Stimulated activated CD8-positive, alpha-beta memory T cell treated with anti-CD3 and anti-CD28 coated beads, Interleukin-4, amount 100 ng/mL, for 24 hours (primary cell): ENCODE measurements at places on chromosomes 2 and 18.

DNA sequence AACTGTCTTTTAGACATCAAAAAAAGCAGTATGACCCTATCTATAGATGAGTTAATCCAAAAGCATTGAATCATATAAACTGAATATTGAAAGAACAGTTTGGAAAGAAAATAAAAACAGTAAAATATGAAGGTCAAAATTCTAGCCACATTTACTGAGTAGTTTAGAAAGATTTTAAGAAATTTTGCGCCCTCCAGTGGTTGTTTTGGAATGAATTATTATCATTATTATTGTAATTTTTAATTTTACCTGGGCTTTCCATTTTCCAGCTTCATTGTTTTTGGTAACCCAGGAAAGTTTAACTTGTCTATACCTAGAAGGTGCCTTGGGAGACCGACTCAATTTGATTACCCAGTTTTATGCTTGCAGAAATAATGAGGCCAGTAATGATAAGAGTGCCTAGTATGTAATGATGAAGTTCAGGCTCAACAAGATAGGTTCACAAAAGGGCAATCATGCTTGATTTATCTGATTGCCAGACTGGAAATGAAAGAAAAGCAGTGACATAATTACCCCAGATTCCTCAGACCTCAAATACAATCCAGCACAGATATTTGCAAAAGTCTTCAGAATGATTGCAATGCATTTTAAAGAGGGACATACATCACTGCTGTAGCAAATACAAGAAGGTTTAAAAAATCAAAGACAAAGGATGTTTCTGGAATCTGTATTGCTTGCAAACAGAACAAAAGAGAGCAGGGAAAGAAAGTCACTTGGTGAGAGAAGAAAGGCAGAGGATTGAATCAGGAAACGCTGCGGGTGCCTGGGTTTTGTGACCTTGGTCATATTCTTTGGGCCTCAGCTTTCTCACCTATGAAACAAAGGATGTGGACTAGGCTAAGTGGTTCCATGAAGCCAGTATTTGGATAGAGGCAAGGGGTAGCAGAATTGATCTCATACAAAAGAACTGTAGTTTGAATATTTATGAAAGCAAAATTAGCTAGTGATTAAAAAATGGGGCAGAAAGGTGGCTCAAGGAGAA, 153.8 kb downstream of the MAP2 start:
- DNase-seq, result no peak

GRCh38 chr2:233707940-233708644, 4.6 kb upstream of the UGT1A5 start:
- DNase-seq, result no peak

DNA sequence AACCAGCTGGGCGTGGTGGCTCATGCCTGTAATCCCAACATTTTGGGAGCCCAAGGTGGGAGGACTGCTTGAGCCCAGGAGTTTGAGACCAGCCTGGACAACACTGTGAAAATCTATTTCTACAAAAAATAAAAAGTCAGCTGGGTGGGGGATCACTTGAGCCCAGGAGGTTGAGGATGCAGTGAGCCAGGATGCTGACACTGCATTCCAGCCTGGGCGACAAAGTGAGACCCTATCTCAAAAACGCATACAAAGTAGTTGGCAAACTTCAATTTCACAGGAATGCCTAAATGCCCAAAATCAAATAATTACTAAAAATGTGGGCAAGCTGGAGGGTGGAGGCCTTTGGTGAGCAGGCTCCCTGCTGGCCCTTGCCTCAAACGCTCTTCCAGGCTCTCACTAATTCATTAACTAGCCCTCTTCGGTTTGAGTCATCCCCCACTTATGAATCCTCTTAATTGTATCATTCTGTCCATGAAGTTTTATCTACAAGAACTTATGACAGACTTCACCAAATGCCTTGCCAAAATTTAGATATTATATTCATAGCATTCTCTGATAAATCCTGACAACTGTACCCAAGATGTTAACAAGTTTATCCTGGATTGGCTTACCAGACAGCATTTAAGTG, 68.7 kb upstream of the ZFP36L2 start:
- no peak for DNase-seq

DNA sequence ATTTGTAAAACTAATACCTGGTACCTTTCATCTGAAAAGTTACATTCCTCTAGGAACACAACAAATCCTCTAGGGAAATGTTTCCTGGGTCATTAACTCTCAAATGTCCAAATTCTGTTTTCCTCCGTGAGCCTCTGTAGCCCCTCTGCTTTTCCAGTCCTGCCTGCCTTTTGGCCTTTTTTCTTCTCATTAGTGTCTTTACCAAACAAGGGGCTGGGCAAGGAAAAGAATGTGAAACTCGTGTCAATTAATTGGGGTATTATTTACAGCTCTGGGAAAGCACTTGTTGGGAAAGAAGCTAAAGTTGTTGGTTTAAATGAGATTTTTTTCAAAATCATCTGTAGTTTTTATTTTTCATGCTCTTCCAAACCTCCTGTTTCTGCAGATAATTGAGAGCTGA, 198.1 kb upstream of the NRP2 start:
- no peak for DNase-seq

- no peak for DNase-seq
Measured at GRCh38 chr2:198277181-198277580, 472.8 kb downstream of the PLCL1 start.

GRCh38 chr2:222751238-222751637, 79.8 kb downstream of the MOGAT1 start:
- DNase-seq, result no peak

- DNase-seq, result no peak
Measured at GRCh38 chr2:55721596-55722215, 28.1 kb upstream of the PNPT1 start.

- DNase-seq, result no peak
Measured at GRCh38 chr2:130374587-130375290, 18.9 kb downstream of the PTPN18 start.

DNA sequence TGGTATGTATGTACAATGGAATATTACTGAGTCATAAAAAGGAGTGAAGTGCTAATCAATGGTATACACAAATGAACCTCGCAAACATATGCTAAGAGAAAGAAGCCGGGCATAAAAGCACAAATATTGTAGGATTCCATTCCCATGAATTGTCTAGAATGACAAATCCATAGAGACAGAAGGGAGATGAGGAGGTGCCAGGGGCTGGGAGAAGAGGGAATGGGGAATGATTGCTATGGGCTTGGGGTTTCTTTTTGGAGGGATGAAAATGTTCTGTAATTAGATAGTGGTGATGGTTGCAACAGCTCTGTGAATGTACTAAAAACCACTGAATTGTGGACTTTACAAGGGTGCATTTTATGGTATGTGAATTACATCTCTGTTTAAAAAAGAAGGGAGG, 73.5 kb downstream of the GLI2 start:
- no peak for DNase-seq

DNA sequence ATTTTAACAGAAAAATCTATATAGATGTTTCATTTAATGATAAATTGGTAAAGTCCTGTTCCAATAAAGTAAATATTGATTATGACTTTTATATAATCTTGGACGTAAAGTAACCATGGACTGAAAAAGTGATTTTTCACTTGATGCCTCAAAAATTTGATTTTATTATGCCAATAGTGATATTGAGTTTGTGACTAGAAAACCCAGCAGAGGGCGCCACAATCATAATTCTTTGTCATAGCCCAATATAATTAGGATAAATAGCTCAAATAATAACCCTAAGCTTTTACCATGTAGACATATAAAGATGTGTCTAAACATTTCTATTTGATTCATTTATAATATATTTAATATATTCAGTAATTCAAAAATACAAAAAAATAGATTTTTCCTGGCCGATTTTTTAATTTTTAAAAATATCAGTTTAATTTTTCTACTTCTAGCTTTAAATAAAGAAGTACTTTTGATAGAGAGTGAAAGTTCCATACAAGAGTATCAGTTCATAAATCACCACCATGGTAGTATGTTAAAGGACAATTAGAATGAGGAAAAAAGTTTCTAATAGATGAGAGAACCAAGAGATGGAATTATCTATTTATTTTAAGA, 30.7 kb downstream of the CAMKMT start:
- peak; percentile 28 for DNase-seq

DNA sequence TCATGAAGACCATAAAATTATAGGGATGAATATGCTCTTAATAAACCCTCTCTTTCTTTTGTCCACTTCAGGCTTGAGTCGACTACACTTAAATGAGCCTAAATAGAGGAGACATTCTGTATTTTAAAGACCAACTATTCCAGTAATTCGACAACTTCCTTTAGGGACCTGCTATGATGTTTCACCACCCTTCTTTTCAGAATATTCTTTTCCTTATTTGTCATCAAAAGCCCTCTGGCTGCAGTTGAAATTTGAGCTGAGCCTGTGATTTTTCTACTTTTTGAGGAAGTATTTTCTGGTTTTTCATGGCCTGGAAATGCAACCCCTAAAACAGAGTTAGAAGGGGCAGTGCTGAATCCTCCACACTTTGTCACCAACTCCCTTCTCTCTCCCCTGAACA, 287.0 kb downstream of the EPHA4 start:
- no peak for DNase-seq

DNA sequence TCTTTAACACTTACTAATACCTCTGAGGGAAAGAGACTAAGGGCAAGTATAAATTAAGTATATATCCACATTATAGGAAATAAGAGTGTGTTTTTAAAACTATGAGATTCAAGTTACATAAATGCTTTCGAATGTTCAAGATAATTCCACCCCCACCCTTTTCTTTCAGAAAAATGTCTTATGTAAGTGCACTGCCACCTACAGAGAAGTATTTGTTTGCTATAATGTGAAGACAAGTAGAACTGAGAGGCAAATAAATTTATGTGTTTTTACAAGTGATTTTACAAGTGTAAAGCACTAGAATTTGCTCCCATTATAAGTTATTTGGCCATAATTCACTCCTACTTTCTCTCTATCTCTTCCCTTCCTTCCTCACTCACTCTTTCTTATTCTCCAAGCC, 99.9 kb upstream of the CRACDL start:
- DNase-seq, result no peak

DNA sequence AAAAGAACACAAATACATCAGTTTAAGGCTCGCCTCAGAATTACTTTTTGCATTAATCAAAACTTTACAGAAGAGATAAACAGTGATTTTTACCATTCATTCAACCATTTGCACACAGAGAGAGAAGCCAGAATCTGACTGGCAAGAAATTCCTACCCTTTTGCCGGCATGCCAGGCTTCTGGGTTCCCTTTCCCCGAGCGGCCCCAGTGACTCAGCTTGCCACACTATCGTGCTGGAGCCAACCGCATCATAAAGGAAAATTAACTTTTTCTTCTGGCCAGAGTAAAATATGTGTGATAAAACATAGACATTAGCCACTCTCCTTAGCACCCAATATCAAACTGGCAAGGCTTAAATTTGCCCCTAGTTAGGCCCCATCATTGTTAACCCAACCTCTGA, 61.8 kb upstream of the IKZF2 start:
- DNase-seq, result no peak

GRCh38 chr18:28068207-28068606, 108.7 kb downstream of the CDH2 start:
- DNase-seq, result no peak

DNA sequence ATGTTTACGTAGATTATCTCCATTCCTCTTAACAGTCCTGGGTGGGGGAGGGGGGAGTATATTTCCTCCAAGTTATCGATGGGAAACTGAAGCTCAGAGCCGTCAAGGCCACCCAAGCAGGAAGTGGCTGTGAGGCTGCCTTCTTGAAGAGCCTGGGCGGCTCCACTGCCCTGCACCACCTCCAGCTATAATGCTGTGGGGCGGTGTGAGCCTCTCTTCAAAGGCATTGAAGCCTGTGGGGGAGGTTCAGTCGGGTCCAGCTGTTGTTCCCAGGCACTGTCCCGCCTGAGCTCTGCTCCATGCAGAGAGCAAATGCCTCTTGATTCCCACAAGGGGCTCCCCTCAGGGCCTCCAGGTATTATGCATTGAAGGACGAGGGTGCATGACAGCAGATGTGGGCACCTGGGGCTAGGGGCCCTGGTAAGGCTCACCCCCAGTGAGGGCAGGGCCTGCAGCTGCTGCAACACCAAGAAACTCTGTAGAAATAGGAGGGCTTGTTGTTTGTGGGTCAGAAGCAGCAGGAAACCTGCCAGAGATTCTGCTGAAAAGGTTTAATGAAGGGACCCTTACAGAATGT, 29.5 kb upstream of the LAPTM4A start:
- no peak for DNase-seq

GRCh38 chr18:79851489-79851888, 53.8 kb downstream of the KCNG2 start:
- DNase-seq, result no peak

- DNase-seq, result no peak
Measured at GRCh38 chr2:142220901-142221300, 90.1 kb upstream of the LRP1B start.

DNA sequence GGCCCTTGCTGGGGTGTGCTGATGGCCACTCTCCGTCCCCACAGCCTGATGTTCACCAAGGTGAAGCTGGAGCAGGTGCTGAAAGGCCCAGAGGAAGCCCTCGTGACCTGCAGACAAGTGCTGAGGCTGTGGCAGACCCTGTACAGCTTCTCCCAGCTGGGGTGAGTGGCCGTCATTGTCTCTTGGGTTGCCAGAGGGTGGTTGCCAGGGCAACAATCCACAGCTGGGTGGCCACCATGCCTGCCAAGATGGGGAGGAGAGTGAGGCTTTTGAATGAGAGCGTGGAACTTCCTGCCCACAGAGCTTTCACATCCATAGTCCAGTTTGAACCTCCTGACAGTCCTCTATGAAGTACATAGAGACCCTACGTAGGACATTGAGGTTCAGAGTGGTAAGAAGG, 108.8 kb downstream of the STPG4 start:
- DNase-seq, result no peak

DNA sequence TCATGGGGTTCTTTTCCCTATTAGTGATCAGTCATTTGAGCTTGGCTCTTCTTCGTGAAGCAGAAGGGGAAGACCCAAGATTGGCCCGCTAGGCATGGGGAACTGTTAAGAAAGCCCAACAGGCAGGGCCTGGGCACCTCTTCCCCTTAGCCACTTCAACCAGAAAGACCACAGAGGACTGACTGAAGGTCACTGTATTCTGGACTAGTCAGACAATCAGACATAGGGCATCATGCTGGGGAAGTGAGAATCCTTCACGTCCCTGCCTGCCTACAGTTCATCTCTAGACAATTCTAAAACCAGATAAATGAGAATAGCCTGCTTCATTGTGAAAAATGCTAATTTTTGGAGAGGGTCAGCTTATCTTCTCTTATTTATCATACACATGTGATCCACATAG, 28.1 kb downstream of the FAP start:
- DNase-seq, result no peak

DNA sequence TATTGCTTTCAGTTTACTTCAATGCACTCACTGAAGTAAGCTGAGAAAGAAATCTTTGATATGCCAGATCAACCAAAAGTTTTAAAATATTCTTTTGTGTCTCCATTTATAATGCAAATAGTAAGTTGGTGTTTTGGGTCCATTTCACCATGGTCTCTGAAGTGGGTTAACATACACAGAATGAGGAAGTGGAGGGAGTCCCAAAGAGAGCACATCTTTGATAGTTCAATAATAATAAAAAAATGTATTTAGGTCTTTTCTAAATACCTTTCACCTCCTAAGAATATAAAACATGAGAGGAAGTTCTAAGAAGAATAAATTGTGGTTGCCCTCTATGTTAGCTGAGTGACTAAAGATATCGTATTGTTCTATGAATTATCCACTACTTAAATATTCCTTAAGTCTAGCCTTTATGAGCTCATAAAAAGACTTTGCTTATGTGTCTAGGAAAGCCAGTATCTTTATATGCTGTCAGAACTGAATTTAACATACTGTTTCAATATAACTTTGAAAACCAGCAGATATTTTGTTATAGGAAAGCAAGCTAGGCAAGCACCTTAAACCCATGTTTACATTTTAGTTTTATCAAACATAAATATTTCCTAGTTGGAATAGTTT, 148.7 kb upstream of the ZEB2 start:
- no peak for DNase-seq

- no peak for DNase-seq
Measured at GRCh38 chr2:185384822-185385560, 353.6 kb upstream of the FSIP2 start.
